ENCODE measurements at places on chromosomes 16 and 17. TPM values are rescaled to one million over a fixed set of nuclear protein-coding genes. Genes with fewer than 3 reads are reported as not detected.

The MPDU1 gene
- 128 TPM for polyA plus RNA-seq

The HSPB9 gene
- not detected for polyA plus RNA-seq

The MYCBPAP gene
- polyA plus RNA-seq, result 0.17 TPM

The CALB2 gene
- 2.9 TPM for polyA plus RNA-seq

The TPSAB1 gene
- polyA plus RNA-seq, result not detected

The CA4 gene
- polyA plus RNA-seq, result not detected

The FBXO39 gene
- 0.12 TPM for polyA plus RNA-seq

The TMEM114 gene
- not detected for polyA plus RNA-seq

The C16orf90 gene
- polyA plus RNA-seq, result not detected

The NUPR1 gene
- polyA plus RNA-seq, result 108 TPM

The USH1G gene
- not detected for polyA plus RNA-seq

The CDH13 gene
- 54.8 TPM for polyA plus RNA-seq

The SULT1A3 gene
- 7.3 TPM for polyA plus RNA-seq

The ASB16 gene
- polyA plus RNA-seq, result not detected

The WFDC1 gene
- 19.9 TPM for polyA plus RNA-seq

The SEZ6L2 gene
- 5.0 TPM for polyA plus RNA-seq

The TBC1D3I gene
- 0.10 TPM for polyA plus RNA-seq

The HS3ST2 gene
- not detected for polyA plus RNA-seq

The KRT31 gene
- not detected for polyA plus RNA-seq

The C16orf92 gene
- polyA plus RNA-seq, result not detected

The TMC8 gene
- not detected for polyA plus RNA-seq

The IRX5 gene
- polyA plus RNA-seq, result not detected

The VAT1L gene
- polyA plus RNA-seq, result 115 TPM

The TLE7 gene
- polyA plus RNA-seq, result not detected

The NTN3 gene
- polyA plus RNA-seq, result 0.31 TPM

The MT1F gene
- polyA plus RNA-seq, result 0.35 TPM

The PFN1 gene
- polyA plus RNA-seq, result 1,329 TPM

The KRTAP3-1 gene
- not detected for polyA plus RNA-seq

The TMEM204 gene
- 6.2 TPM for polyA plus RNA-seq

The CTRB2 gene
- polyA plus RNA-seq, result not detected

The OR1F1 gene
- 0.20 TPM for polyA plus RNA-seq

The GPR179 gene
- polyA plus RNA-seq, result not detected

The UBTF gene
- 30.0 TPM for polyA plus RNA-seq

The NPIPB9 gene
- polyA plus RNA-seq, result 0.16 TPM

The PSMC3IP gene
- polyA plus RNA-seq, result 5.1 TPM

The PIMREG gene
- polyA plus RNA-seq, result 7.7 TPM

The COX6A2 gene
- not detected for polyA plus RNA-seq

The NECAB2 gene
- 0.24 TPM for polyA plus RNA-seq

The ZNF747 gene
- polyA plus RNA-seq, result 5.0 TPM

The HS3ST4 gene
- polyA plus RNA-seq, result not detected

The RPA1 gene
- 56.4 TPM for polyA plus RNA-seq

The CBX2 gene
- polyA plus RNA-seq, result 2.2 TPM

The TLCD2 gene
- 3.1 TPM for polyA plus RNA-seq

The FSCN2 gene
- polyA plus RNA-seq, result 0.26 TPM

The CHST6 gene
- polyA plus RNA-seq, result 0.12 TPM

The ZPBP2 gene
- polyA plus RNA-seq, result not detected

The KRTAP1-1 gene
- 0.19 TPM for polyA plus RNA-seq

The KRT40 gene
- polyA plus RNA-seq, result not detected

The ACAP1 gene
- 0.74 TPM for polyA plus RNA-seq
